ENCODE measurements at places on chromosomes 6 and 20.

DNA sequence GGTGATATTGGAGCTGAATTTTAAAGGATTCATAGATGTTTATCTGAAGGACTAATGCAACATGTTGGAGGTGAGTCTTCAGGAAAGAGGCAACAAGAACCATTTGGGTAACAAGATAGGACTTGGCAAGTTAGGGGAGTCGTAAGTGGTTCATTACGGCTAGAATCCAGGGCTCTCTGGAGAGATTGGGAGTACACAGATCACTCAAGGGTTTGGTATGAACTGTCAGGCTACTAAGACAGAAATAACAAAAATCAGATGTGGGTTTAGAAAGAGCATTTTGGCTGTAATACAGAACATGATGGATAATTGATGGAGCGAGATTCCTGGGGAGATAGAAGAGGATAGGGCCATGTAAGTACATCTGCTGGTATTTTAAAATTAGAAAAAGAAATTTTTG is 86.3 kb upstream of the ESR1 start:
- no peak for DNase-seq

- no peak for DNase-seq
Measured at GRCh38 chr20:14879020-14879697, 541.7 kb upstream of the FLRT3 start.

DNA sequence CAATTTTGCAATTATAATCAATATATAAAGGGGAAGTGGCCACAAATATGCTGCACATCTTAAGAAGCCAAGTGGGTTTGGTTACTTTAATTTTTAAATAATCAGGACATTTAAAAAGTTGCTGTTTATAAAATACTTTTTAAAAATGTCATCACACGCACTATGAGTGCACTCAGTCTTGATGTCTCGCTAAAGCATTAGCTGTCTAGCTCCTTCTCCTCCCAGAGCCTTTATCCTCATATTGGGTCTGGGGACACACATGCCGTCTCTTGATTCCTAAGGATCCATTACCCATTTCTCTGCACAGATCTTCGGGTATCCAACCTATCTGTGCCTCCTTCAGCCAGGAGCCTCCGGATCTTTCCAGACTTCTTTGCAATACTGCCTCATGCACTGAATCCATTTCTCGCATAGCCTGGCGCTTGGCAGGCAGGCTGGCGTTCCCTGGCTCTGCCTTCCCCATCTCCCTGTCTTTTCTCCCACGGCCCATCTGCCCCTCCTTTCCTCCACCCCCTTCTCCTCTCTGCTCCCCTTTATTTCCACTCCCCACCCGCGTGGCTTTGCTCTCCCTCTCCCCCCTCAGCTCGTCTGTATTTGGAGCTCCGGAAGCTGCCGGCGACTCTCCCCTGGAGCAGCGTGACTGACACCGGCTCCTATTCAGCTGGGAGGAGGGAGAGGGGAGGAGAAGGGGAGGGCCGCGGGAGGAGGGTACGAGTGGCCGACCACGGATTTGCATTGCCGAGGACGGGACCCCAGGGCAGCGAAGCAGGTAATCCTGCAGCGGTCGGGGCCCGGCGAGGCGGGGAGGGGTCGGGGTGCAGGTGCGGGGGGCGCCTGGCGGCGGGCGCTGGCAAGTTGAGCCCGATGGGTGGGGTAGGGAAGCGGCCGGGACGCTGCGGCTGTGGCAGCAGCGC is at the start of gene CAP2:
Gene CAP2, plus strand, starts transcription at position 618 of the 914 bp plus-strand sequence. CDS start 27,961 bp downstream, outside the sequence.
- no peak for DNase-seq

DNA sequence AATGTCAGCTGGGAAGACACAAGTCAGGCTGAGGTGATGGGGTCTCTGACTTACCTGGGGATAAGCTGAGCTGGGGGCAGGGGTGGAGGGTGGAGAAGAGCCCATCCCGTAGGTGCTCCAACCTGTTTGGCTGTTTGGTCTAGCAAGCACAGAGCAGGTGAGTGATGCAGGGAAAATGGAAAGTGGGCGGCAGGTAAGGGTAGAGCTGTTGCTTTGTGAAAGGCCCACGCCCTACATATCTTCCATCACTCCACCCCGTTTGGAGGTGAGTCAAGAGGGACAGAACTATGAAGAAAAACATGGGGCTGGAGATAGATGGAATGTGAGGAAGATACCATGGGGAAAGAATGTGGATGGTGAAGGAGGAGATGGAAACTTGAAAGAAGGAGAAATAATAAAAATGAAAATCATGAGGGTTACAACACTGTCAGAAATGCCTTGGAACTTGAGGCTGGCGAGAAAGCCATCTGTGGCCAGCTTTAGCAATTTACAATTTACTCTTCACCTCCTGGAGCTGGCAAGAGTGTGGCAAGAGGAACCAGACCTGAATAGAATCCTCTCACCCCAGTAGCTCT is 1.3 kb downstream of the LY6G6C start:
- no peak for DNase-seq

GRCh38 chr20:34831936-34832335 is 6.5 kb upstream of the NCOA6 start:
- no peak for DNase-seq

DNA sequence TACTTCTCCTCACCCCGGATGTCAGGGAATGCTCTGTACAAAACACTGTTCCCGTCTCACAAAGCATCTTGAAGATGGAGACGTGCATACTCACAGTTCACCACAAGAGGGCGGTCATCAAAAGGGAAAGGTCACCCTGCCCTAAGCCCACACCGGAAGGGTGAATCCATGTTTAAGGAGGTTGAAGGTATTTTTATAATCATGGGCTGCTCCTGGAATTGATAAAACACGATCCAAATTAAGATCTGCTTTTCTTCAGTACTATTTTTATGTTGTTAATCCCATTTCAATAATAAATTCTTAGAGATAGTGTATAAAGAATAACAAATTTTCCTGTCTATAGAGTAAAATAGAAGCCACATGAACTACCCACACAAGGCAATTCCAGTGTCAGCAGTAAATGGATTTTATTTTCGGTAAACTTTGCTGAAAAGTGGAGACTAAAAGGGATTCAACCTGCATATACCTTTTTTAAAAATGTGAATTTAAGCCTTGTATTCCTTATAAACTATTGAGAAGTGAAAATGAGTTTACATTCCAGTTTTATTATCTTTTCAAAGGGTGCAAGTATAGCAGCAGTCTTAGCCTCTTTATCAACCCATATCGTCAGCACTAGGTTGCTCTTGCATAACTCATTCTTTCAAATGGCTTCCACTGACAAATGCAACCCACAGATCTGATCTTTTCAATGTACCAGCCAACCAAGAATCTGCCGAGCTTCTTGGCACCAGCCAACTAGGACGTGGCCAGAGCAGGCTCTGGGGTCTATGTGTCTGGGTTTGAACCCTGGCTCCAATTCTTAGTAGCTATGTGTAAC is 79.7 kb upstream of the MBOAT1 start:
- peak; percentile 35 for DNase-seq

- DNase-seq: no peak
Measured at GRCh38 chr6:161415302-161415855, 141.5 kb upstream of the AGPAT4 start.

DNA sequence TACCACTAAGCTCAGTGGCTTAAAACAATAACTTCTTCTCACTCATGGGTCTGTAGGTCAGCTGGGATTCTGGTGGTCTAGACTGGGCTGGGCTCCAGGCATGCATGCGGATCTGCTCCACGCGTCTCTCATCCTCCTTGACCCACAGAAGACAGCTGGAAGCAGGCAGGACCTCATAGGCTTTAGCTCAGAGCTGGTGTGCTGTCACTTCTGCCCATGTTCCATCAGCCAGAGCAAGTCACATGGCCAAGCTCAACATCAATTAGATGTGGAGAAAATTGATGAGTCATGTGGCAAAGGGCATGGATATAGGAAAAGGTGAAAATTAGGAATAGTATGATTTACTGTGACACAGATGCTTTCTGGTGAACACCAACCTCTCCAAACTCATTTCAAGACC is 57.4 kb upstream of the PSMF1 start:
- DNase-seq: no peak

DNA sequence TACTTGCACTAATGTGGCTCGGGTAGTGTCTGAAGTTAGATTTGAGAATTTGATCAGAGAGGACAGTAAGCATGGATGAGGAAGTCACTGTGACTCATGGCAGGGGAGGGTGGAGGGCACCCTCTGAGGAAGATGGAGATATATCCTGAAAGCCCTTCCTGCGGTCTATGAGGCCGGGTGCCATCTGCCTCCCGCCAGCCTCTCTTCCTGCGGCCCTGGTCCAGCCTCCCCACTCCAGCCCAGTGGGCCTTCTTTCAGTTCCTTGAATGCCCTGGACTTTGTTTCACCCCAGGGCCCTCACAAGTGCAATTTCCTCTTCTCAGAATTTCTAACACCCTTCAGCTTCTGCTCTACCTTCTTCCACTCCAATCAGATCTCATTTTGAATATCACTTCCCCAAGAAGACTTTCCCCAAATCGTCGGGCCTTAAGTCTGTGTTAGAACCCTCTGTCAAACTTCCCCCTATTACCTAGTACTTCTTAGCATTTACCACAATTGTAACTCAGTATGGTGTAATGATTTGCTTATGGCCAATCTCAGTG is 20.2 kb upstream of the TNFAIP3 start:
- DNase-seq: no peak

- no peak for DNase-seq
Measured at GRCh38 chr20:16599257-16599656, 26.0 kb upstream of the KIF16B start.

DNA sequence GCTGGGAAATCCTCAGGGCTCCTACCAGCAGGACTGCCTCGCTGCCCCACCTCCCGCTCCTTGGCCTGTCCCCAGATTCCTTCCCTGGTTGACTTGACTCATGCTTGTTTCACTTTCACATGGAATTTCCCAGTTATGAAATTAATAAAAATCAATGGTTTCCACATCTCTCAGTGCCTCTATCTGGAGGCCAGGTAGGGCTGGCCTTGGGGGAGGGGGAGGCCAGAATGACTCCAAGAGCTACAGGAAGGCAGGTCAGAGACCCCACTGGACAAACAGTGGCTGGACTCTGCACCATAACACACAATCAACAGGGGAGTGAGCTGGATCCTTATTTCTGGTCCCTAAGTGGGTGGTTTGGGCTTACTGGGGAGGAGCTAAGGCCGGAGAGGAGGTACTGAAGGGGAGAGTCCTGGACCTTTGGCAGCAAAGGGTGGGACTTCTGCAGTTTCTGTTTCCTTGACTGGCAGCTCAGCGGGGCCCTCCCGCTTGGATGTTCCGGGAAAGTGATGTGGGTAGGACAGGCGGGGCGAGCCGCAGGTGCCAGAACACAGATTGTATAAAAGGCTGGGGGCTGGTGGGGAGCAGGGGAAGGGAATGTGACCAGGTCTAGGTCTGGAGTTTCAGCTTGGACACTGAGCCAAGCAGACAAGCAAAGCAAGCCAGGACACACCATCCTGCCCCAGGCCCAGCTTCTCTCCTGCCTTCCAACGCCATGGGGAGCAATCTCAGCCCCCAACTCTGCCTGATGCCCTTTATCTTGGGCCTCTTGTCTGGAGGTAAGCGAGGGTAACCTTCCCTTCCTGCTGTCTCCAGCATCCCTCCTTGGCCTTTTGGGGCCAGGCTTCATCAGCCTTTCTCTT is at the start of gene CFB:
Gene CFB, plus strand, starts transcription at position 589 of the 863 bp plus-strand sequence. Its CDS starts 127 bp downstream, at position 716.
- no peak for DNase-seq

GRCh38 chr6:4324746-4325145 is 189.4 kb upstream of the ECI2 start:
- no peak for DNase-seq

DNA sequence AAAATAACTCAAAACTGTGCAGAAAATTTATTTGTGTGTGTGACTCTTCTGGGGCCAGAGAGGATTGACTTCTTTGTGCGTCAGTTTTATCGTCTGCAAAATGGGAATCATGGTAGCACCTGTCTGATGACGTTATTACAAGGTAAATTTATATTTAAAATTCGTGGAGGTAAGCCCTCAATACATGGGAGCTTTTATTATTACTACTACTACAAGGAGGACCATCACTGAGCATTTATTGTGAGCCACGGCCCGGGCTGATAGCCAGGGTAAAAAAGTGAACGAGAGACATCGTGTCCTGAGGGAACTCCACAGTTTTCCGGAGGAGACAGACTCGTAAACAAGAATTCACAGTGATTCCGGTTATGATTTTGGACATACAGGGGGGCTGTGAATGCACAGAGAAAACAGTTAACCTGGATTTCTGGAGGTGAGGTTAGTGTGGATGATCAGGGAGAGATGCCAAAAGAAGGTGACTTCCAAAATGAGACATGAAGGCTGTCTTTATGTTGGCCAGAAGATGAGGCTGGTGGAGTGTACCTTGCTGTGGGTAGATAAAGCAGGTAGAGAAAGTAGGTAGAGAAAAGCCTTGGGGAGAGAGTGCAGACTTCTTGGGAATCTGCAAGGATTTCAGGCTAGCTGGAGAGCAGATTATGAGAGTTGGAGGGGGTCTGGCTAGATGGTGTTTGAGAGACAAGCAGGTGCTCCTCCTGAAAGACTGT is 10.6 kb upstream of the SERINC3 start:
- no peak for DNase-seq

DNA sequence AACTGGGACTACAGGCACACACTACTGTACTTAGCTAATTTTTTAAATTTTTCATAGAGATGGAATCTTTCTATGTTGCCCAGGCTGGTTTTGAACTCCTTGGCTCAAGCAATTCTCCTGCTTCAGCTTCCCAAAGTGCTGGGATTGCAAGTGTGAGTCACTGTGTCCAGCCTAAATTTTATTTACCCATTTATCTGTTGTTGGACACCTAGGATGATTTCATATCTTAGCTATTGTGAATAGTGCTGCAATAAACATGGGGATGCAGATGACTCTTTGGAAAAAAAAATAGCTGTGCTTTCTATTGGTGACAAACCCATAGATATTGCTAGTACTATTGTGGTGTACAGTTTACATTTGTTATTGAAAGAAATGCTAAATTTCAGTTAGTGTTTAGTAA is 19.6 kb upstream of the SYNCRIP start:
- no peak for DNase-seq

DNA sequence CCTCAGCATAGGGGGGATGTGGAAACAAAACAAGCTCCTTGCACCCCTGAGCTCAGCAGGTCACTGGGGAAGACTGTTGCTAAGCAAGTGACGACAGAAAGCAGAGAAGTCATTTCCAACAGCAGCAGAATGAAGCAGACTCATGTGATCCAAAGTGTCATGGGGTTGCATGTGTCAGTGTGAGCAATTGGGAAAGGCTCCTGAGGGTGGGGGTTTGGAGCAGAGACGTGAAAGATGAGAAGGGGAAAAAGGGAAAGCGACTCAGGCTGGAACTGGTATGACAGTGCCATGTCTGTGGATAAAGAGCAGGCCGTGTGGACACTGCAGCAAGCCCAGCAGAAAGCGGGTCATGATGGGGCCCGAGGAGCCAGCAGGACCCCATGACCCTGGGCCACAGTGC is 363.9 kb downstream of the PREX1 start:
- no peak for DNase-seq

DNA sequence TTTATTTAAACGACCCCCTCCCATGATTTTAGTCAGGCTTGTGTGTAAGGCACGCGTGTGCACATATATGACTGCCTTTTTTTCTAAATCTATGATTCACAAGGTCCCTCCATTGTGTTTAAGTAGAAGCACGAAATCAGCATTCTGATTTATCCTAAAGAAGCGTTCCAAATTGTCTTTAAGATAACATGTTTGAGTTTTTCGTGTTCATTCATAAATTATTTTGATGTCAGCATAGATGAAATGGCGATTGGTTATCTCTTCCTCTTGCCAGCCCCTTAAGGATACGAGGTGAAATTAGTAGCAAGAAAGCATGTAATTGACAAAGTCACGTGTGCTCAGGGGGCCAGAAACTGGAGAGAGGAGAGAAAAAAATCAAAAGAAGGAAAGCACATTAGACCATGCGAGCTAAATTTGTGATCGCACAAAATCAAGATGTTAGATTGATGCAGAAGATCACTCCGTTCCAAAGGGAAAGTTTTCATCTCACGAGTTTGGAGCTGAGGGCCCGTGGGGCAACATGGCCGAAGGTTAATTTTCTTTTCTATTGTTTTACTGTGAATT is at the start of gene LIN28B:
Gene LIN28B, plus strand, starts transcription at position 377 of the 564 bp plus-strand sequence. Its CDS starts 144 bp downstream, at position 521.
- no peak for DNase-seq

- no peak for DNase-seq
Measured at GRCh38 chr6:125094563-125094962, 59.0 kb upstream of the TPD52L1 start.

Measured in NCI-H510A (cell line).